Cardiac septum (tissue), 1 donor: ENCODE measurements at places on chromosomes 2 and 18. TPM values are rescaled to one million over a fixed set of nuclear protein-coding genes. Genes with fewer than 3 reads are reported as not detected.

- no peak for DNase-seq
These were observed 4.7 kb downstream of the RTKN start for GRCh38 chr2:74436848-74437695.

GRCh38 chr2:32538735-32539134 is 89.1 kb upstream of the TTC27 start:
- no peak for DNase-seq

DNA sequence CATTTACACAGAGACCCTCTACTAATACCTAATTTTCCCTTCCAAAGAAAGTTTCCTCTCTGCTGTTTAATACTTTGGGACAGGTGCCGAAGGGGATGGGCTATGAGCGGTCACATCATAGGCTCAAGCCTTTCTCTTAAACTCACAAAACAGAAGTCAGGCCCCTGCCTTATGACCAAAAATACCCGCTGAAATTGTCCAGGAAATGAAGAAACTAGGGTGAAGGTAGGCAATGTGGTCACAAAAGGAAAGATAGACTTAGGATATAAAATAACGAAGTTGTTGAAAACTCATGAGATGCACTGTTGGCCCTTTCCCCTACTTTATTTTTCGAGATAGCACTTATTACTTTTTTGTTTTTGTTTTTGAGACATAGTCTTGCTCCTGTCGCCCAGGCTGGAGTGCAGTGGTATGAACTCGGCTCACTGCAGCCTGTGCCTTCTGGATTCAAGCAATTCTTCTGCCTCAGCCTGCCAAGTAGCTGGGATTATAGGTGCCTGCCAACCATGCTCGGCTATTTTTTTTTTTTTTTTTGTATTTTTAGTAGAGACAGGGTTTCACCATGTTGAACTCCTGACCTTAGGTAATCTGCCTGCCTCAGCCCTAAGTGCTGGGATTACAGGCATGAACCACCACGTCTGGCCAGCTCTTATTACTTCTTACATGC is 16.3 kb downstream of the SLC8A1 start:
- DNase-seq, result no peak

Gene ALPG
- total RNA-seq, result not detected
